Kidney (tissue), 22 donors: ENCODE measurements at places on chromosomes 12 and 14.
A peak's percentile ranks its signal among the peaks of the same experiment; 100 is the strongest.

GRCh38 chr12:46958599-46959290 is 120.7 kb upstream of the PCED1B start:
- no peak for DNase-seq

DNA sequence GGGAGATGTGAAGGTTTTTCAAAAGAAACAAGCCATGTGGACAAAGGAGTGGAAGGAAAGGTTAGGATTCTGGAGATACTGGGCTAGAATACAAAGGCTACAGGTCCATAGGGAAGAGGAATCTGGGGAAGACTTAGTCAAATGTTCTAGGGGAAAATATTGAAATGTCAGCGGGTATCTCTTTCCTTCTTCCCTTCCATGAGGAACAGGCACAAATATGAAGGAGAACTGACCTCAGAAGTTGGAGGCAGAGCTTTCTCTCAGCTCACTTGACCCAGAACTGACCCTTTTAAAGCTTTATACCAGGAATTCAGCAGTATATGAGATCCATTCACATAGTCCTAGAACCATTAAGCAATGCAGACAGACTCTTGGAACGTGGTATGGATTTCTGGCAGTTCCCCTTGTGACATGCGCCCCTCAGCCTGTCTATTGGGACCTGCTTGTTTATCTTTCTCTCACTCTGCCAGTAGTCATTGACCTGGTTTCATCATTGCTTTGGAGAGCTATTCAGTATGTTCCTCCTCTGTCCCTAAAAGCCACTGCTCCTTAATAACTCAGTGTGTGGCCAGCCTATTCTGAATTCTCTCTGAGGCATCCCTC is 43.0 kb upstream of the GSG1 start:
- DNase-seq, result no peak

DNA sequence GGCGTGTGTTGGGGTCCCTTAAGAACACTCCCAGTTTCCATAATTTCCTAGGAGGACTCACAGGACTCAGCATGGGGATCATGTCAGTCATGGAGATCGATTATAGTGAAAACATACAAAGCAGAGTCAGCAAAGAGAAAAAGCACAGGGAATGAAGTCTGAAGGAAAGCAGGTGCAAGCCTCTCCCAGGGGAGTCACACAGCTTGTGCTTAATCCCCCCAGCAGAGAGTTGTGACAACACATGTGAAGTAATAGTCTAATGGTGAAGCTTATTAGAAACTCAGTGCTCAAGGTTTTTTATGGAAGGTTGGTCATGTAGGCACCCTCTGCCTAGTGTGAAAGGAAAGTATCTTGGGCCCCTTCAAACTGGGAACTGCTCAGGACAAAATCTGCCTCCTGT is 149.0 kb upstream of the SEL1L start:
- no peak for DNase-seq

DNA sequence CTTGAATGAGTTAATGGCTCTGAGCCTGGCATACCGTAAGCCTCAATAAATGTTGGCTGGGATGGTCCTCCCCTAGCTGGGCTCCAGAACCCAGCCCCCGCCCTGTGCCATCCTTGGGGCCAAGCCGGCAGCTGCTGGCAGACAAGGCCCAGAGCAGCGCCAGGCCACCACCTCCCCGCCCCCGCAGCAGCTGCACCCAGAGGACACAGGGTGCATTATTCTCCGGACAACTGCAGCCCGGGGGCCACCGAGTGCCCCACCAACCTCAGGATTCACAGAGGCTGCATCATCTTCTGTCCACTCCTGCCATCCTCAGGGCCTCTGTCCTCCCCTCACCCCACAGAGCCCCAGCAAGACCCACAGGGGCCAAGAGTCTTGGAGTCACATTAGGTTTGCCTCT is 92.7 kb downstream of the NCOR2 start:
- peak; percentile 71 for DNase-seq

- DNase-seq, result peak; percentile 6
Measured at GRCh38 chr12:71589478-71589881, 74.2 kb downstream of the ZFC3H1 start.

DNA sequence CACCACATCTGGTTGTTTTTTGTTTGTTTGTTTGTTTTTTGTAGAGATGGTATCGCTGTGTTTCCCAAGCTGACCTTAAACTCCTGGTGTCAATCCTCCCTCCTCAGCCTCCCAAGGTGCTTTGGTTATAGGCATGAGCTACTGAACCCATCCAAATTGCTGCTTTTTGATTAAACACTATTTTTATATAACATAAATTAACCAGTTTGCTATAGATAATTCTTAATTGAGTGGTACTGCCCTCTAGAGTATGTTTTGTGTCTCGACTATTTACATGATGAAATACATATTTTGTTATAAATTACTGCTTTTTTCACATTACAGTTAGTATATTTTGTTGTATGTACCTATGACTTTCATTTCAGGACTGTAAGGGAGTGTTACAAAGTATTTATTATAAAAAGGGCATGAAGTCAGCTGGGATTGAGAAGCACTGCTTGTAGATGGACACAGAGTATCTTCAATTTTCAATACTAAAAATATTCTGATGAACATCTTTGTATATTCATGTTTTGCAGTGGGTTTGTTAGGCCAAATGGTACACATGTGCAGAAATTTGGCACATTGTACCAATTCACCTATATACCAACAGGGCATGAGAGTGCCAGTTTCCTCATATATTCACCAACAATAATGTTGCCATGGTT is 14.9 kb upstream of the SCAF11 start:
- DNase-seq, result no peak
